Neural progenitor cell (in vitro differentiated cells): ENCODE measurements at places on chromosomes 13 and 19. TPM values are rescaled to one million over a fixed set of nuclear protein-coding genes. Genes with fewer than 3 reads are reported as not detected.

Gene UBE2L5
- total RNA-seq, result not detected in 2 replicates

GRCh38 chr19:1132552-1133383 is 29.0 kb downstream of the GPX4 start:
- no peak for DNase-seq

DNA sequence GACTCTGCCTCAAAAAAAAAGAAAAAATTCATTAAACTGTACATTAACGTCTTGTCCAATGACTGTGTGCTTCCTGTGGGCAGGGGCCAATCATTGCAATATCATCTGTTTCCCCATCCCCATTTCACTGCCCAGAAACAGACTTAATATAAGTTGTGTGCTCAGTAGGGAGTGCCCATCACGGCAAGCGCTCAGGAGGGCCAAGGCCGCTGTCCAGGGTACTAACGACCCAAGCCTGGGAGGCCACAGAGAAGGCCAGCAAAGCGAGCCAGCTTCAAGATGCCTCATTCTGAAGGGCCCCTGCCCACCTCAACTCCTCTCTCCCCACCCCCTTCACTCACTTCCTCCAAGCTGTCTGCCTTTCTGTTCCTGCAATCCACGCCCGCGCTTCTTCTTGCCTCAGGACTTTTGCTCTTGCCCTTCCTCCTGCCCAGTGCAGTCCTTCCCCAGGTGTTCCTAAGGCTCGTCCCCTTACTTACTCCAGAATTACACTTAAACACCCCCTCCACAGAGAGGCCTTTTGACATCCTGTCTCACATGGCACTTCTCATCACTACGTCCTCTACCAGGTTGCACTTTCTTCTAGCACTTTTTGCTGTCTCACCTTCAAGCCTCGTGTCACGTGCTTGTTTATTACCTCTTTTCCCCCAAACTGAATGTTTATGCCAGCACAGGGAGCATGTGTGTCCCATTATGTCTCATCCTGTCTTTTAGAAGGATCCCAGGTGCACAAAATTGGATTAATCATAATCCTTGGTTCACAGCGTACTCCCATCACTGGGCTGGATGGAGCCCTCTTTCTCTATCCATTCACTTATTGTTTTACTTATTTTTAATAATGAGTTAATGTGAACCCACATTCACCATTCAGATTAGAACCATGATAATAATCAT is 11.3 kb upstream of the POU2F2 start:
- peak; percentile 88 for DNase-seq

Gene PLEKHF1
- 1.2 and 1.4 TPM in 2 replicates for total RNA-seq

GRCh38 chr13:71516521-71516920 is 350.5 kb downstream of the DACH1 start:
- no peak for DNase-seq

DNA sequence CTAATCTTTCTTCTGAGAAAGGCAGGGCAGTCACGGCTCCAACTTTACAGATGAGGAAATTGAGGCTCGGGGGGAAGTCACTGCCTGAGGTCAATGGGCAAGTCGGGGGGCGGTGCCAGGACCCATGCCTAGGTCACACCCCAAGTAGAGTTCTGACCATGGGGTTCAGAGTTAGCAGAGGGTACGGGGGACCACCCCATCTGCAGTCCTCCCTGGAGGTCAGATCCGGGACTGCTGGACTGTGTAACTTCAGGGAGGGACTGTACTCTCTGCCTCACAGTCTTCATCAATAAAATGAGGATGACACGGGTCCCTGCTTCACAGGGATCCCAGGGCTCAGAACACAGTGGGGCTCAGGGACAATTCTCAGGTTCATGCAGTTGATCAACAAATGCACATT is 7.7 kb downstream of the SLC5A5 start:
- DNase-seq, result no peak

DNA sequence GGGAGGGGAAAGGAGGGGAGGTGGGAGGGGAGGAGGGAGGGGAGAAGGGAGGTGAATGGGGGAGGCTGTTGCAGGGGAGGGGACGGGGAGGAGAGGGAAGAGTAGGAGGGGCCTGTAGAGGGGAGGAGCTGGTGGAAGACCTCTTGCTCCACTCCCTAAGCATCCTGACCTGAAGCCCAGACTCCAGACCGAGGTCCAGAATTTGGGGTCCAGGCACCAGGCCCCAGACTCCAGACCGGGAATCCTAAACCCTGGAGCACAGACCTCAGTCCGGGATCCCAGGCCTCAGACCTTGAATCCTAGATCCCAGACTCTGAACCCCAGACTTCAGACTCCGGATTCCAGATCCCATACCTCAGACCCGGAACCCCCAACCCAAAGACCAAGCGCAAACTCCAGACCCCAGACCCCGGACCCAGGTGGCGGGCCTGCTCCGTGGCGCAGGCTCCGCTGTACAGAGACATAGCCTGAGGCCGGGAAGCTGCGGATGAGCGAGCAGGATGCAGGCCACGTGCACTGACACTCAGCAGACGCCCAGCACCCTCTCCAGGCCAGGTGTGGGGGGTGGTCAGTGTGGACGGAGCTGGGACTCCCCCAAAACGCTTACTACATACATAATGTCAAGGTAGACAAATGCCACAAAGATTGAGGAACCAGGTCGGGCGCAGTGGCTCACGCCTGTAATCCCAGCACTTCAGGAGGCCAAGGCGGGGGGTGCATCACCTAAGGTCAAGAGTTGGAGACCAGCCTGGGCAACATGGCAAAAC is 710 bp upstream of the BTBD2 start:
- peak; percentile 78 for DNase-seq

- no peak for DNase-seq
Measured at GRCh38 chr13:36029166-36029565, 102.0 kb downstream of the DCLK1 start.

Gene CYP4F8
- not detected in 2 replicates for total RNA-seq

Gene TNFSF13B
- total RNA-seq, result 0.25 and 0.45 TPM in 2 replicates

- DNase-seq, result no peak
Measured at GRCh38 chr13:26956522-26957142, 196.0 kb upstream of the GPR12 start.

DNA sequence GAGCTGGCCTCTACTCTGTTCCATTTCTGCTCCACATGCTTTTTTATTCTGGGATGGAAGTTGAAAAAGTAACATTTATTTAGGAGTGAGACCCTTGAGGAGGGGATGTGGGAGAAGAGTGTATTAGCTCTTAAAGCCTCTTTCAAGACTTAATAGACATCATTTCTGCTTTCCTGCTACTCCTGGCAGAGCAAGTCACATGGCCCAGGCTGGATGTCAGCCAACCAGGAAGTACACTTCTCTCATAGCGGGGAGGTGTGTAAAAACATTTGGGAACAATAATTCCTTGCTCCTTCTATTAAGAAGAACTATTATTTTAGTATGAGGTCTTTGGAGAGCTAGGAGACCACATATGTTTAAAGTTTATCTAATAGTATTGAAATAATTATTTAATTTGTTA is 40.6 kb upstream of the FAM216B start:
- no peak for DNase-seq

Gene ZNF490
- total RNA-seq, result 6.8 and 16.7 TPM in 2 replicates

Gene S1PR4
- not detected in 2 replicates for total RNA-seq

Gene TTC9B
- not detected in 2 replicates for total RNA-seq

GRCh38 chr19:44661904-44662303 is 9.4 kb upstream of the CEACAM19 start:
- no peak for DNase-seq

Gene IL4I1
- 0.56 TPM in 1 of 2 replicates, not detected in the other for total RNA-seq

DNA sequence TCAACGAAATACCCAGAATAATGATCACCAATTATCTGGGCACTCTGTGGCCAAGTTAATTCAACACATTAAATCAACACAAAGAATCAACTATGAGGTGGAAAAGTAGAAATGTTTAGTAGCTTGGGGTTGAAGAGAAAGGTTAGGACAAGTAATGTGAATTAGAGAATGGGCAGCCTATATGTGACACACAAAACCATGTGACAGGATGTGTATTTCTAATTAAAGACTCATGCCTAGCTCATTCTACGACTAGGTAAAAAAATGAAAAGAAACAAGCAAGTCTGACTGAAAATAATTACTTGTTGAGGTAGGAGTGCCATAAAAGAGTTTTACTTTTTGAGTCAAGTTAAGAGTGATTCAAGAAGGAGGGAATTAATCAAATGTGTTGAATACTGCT is 2646.0 kb upstream of the PCDH20 start:
- DNase-seq, result no peak

Gene IFNL1
- not detected in 2 replicates for total RNA-seq

- DNase-seq, result no peak
Measured at GRCh38 chr13:23848019-23848418, 41.2 kb downstream of the MIPEP start.

Gene MEIOSIN
- total RNA-seq, result 0.06 TPM in 1 of 2 replicates, not detected in the other

Gene AMER2
- total RNA-seq, result 0.12 TPM in 1 of 2 replicates, not detected in the other

Gene SLC7A10
- total RNA-seq, result 0.79 and 0.81 TPM in 2 replicates

Gene DAND5
- 0.06 and 0.07 TPM in 2 replicates for total RNA-seq

Gene MCOLN1
- 6.6 and 7.1 TPM in 2 replicates for total RNA-seq

DNA sequence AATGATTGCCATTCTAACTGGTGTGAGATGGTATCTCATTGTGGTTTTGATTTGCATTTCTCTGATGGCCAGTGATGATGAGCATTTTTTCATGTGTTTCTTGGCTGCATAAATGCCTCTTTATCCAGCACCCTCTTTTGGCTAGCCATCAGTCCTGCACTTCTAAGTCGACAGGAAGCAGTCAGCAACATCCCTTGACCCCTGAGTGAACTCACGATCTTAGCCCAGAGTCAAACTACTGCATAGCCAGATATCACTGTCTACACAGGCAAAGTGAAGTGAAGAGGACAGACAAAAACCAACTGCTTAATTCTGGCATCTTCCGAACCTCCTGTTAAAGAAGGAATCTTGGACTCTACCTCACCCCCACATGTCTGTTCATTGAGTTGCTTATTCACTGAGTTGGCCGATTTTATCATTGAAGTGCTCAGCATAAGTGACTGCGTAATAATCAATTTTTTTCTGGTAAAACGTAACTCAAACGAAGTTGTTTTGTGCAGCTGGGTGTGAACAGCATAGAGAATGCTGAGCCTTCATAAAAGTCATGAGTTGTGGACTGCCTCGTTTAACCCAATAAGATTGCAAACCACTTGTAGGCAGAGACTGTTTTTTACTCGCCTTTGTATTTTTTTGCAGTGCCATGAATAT is 304.2 kb downstream of the COG6 start:
- no peak for DNase-seq

DNA sequence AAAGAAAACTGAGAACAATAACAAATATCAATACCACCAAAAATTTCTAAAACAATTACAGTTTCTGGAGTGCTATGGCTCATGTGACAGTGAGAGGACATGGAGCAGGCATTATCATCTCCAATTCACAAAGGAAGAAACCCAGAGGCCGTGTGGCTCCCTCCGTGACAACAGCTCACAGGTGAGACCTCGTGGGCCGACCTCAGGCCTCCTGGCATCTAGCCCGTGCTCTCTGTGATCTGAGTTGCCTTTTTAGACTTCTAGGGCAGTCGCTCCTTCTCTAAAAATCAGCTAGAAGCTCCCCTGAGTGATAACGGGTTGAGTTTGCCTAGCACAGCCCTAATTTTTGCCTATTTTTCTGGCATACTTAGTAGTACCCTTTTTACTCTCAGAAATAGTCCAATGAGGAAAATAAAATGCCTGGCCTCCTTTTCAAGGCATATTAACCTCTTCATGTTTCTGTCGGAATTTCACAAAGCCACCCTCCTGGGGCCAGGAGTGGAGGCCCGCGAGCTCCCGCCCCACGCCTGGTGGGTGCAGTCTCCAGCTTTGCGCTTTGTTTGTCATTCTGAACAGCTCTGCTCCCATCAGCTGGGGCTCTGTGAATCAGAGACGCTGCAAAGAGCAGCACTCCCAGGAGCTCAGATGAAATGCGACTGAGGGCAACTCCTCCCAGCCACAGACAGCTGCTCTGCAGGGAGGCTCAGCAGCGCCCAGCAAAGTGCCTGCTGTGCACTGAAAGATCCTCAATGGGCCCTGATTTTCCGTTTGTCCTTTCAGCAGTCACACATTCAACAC is 292.5 kb downstream of the UQCRFS1 start:
- DNase-seq, result peak; percentile 53

GRCh38 chr13:26992951-26993719 is 178.5 kb downstream of the USP12 start:
- DNase-seq, result no peak

DNA sequence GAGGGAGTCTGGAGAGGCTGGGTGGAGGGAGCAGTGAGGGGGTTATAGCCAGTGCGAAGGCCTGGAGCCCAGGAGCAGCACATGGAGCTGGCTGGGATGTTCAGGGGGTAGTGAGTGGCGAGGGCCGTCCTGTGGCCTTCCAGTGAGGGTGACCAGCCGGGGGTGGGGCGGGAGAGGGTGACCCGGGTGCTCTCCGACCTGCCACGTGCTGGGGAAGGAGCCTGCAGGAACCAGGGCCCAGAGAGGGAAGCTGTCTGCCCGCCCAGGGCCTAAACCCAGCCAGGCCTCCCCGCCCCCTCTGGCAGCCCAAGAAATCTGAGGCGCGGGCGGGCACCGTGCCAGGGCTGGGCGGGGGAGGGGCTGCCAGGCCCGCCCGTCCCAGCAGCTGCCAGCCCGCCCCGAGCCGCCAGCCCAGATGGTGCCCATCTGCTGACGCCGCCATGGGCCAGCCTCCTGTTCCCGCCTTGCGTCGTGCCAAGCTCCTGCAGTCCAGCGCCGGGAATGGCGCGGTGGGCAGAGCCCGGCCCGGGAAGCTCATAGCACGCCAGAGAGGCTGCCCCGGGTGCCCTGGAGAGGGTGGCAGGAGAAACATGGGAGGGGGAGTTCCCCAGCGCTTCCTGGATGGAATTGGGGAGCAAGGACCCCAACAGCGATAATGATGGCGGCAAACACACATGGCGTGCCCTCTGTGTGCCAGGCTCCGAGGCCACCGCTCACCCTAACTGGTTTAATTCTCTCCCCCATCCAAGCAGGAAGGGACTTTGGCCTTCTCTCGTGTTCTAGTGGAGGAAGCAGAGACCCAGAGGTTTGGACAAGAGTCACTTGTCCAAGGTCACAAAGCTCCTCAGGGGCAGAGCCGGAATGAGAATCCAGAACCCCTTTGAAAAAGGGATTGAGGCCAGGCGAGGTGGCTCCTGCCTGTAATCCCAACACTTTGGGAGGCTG is 21.5 kb downstream of the NFIC start:
- no peak for DNase-seq

DNA sequence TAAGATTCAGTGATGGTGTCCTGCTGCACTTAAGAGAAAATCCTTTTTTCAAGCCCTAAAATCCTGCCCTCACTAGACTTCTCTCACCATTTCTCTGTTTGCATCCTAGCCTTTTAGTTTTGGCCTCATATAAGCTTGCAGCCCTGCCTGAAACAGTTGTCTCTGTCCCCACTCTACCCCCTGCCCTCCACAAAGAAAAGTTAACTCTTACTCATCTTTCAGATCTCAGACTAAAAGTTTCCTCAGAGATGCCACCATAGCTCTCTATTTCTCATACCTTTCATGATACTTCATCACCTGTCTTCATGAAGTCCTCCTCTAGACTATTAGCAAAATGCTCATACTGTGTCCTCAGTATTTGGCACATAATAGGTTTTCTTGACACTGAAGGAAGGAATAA is 33.1 kb downstream of the ITM2B start:
- no peak for DNase-seq

DNA sequence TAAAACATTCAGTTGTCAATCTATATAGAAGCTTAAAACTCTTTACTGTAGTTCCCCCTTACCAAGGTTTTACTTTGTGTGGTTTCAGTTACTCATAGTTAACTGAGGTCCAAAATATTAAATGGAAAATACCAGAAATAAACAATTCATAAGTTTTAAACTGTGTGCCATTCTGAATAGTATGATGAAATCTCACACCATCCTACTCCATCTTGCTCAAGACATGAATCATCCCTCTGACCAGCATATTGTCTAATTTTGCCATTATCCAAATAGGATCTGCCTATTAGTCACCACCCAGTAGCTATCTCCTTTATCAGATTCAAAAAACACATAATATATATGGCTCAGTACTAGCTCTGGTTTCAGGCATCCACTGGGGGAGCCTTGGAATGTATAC is 22.4 kb downstream of the ZNF571 start:
- no peak for DNase-seq
